Thoracic aorta (tissue), 2 donors: ENCODE measurements at places on chromosomes 13 and 19.

- H3K27ac ChIP-seq, result no peak within 1 kb of the TSS
- peak within 1 kb of the TSS; percentile 92 for H3K4me3 ChIP-seq
- peaks cover 3% of the 10 kb centered on the region for H3K4me1 ChIP-seq
- no peaks in the 10 kb centered on the region for H3K27me3 ChIP-seq
- H3K36me3 ChIP-seq, result no peaks in the 10 kb centered on the region
These were observed at the start of gene SPATA13 for GRCh38 chr13:24160458-24161009. TSS of gene SPATA13 (plus strand) at chr13:24160720. CDS start at chr13:24222930, 62,210 bp downstream.

- no peak overlapping the region for H3K27ac ChIP-seq
- no peaks in the 10 kb centered on the region for H3K36me3 ChIP-seq
- H3K27me3 ChIP-seq, result no peaks in the 10 kb centered on the region
These were observed 52.5 kb downstream of the MTUS2 start for GRCh38 chr13:28872427-28873176.

DNA sequence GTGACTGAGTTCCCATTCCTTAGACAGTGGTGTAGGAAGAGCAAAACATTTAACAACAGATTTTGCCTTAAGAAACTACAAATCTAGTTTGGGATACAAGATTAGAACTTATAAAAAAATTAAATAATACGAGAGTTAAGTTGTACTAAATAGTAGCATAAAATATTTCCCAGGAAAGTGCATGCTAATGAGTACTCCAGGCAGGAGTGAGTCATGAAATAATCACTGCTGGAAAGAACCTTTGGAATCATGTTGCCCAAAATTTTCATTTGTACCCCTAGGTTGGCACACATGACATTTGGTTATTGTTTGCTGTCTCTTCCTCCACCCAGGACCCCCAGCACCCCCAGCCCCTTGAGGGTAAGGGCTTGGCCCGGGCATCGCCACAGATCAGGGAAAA is 26.3 kb upstream of the KL start:
- DNase-seq, result no peak
- no peaks in the 10 kb centered on the region for H3K36me3 ChIP-seq
- H3K27ac ChIP-seq, result no peak overlapping the region
- no peaks in the 10 kb centered on the region for H3K27me3 ChIP-seq
- no peak overlapping the region for H3K4me3 ChIP-seq

- H3K4me1 ChIP-seq, result no peaks in the 10 kb centered on the region
- no peak overlapping the region for H3K27ac ChIP-seq
- no peaks in the 10 kb centered on the region for H3K36me3 ChIP-seq
These were observed 21.7 kb upstream of the ZNF429 start for GRCh38 chr19:21483589-21484170.

GRCh38 chr19:6297202-6297601 is 17.4 kb upstream of the MLLT1 start:
- no peaks in the 10 kb centered on the region for H3K36me3 ChIP-seq
- no peak overlapping the region for H3K4me3 ChIP-seq
- H3K27me3 ChIP-seq, result no peaks in the 10 kb centered on the region
- no peak for DNase-seq
- H3K4me1 ChIP-seq, result no peaks in the 10 kb centered on the region

GRCh38 chr13:79281339-79281747 is 124.7 kb downstream of the RBM26 start:
- H3K27me3 ChIP-seq, result no peaks in the 10 kb centered on the region
- H3K27ac ChIP-seq, result no peak overlapping the region
- no peaks in the 10 kb centered on the region for H3K4me1 ChIP-seq
- H3K4me3 ChIP-seq, result no peak overlapping the region
- no peaks in the 10 kb centered on the region for H3K36me3 ChIP-seq

DNA sequence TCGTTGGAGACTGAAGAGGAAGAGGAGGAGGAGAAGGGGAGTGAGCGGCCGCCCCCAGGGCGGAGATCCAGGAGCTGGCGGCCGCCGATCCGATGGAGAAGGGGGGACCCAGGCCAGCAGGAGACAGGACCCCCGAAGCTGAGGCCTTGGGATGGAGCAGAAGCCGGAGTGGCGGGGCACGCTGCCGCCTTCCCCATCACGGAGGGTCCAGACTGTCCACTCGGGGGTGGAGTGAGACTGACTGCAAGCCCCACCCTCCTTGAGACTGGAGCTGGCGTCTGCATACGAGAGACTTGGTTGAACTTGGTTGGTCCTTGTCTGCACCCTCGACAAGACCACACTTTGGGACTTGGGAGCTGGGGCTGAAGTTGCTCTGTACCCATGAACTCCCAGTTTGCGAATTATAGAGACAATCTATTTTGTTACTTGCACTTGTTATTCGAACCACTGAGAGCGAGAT is 1.8 kb downstream of the GADD45B start:
- H3K4me3 ChIP-seq, result peak overlapping the region; percentile 89
- no peaks in the 10 kb centered on the region for H3K27me3 ChIP-seq
- H3K4me1 ChIP-seq, result peaks cover 31% of the 10 kb centered on the region
- peaks cover 12% of the 10 kb centered on the region for H3K36me3 ChIP-seq

- H3K36me3 ChIP-seq, result peaks cover 21% of the 10 kb centered on the region
- H3K27ac ChIP-seq, result peak overlapping the region; percentile 90
- DNase-seq, result no peak
- H3K4me1 ChIP-seq, result peaks cover 14% of the 10 kb centered on the region
- H3K27me3 ChIP-seq, result no peaks in the 10 kb centered on the region
- H3K4me3 ChIP-seq, result peak overlapping the region; percentile 99
These were observed 1.4 kb upstream of the PRKD2 start for GRCh38 chr19:46718157-46718933.

DNA sequence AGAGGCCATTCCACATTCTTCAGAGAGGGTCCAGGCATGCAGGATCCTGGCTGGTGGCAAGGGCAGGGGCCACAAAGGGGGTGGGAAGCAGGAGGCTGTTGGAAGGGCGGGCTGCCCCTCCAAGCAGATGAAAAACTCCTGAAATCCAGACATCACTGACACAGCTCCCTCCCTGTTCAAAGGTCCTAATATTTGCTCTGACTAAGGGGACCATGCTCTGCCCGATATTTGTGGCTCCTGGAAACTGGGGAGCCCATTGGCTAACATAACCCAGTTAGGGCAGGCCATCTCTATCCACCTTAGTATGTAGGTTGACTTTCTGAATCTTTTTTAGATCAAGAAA is 3.3 kb upstream of the CDX2 start:
- H3K27ac ChIP-seq, result no peak overlapping the region
- DNase-seq, result no peak
- peaks cover 7% of the 10 kb centered on the region for H3K27me3 ChIP-seq
- no peak overlapping the region for H3K4me3 ChIP-seq

DNA sequence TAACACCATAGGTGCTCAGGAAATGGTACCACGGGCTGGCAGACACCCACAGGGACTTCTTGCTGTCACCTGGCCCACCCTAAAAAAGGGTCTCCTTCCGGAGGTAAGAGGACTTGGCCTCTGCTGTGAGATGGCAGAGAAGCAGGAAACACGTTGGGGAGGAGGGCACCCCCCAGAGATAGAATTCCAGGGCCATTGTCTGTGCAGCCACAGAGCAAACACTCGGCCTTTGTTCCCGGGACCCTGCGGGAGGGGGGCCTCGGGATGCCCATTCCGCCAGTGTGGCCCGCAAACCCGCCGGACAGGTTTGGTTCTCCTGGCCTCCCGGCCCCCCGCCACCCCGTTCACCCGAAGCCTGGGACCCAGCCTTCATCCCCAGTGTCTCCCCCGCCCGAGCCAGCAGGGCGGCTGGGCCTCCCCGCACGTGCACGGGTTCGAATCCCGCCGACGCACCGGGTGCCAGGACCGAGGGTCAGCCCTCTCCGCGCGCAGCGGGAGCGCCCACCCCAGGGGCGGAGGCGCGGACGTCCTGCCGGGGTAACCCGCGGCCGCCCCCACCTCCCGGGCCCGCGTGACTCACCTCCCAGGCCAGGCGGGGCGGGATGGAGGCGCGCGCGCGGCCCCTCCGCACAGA is 714 bp downstream of the PLPP2 start:
- peaks cover 28% of the 10 kb centered on the region for H3K27me3 ChIP-seq
- no peaks in the 10 kb centered on the region for H3K4me1 ChIP-seq
- no peak overlapping the region for H3K27ac ChIP-seq
- H3K4me3 ChIP-seq, result peak overlapping the region; percentile 57
- no peak for DNase-seq

DNA sequence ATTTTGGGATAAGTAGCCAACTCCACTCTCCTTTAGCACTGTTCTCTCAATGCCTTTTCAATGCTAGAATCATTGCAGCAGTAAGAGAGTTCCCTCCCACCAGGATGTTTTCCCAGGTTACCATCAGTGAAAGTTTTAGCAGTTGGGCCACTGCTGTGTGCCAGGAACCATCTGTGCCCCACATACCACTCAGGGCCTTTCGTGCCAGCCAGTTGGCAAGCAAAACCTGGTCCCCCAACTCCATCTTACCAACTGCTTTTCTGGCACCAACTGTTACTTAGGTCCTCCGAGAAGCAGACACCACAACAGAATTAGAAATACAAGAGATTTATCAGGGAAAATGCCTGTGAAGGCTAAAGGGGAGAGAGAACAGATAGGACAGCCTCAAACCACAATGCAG is 533.4 kb upstream of the NBEA start:
- peaks cover 5% of the 10 kb centered on the region for H3K4me1 ChIP-seq
- no peak overlapping the region for H3K27ac ChIP-seq
- H3K36me3 ChIP-seq, result no peaks in the 10 kb centered on the region
- no peak for DNase-seq
- no peak overlapping the region for H3K4me3 ChIP-seq

- H3K4me1 ChIP-seq, result no peaks in the 10 kb centered on the region
- no peak overlapping the region for H3K4me3 ChIP-seq
- H3K36me3 ChIP-seq, result no peaks in the 10 kb centered on the region
These were observed 188.7 kb upstream of the SOX21 start for GRCh38 chr13:94901070-94901469.

DNA sequence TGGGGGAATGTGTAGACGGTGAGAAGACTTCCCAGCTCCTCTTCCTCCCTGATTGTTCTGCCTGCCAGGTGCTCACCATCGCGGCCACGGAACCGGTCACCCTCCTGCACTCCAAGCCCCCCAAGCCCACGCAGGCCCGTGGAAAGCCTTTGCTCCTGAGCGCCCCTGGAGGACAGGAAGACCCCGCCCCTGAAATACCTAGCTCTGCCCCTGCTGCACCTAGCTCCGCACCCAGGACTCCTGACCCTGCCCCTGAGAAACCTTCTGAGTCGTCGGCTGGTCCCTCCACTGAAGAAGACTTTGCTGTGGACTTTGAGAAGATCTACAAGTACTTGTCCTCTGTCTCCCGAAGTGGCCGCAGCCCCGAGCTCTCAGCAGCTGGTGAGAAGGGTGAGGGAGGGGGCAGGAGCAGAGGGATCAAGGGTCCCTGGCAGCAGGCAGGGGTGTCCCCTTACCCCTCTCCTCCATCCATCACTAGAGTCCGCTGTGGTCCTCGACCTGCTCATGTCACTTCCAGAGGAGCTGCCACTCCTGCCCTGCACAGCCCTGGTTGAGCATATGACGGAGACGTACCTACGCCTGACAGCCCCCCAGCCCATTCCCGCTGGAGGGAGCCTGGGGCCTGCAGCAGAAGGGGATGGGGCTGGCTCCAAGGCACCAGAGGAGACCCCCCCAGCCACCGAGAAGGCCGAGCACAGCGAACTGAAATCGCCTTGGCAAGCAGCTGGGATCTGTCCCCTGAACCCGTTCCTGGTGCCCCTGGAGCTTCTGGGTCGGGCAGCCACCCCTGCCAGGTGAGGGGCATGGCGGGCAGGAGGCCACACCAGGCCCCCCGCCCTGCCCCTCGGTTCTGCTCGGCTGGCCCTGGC is 2.1 kb downstream of the SNAPC2 start:
- H3K27ac ChIP-seq, result no peak overlapping the region
- DNase-seq, result no peak

GRCh38 chr13:23514076-23514475 is 56.1 kb upstream of the TNFRSF19 start:
- H3K27me3 ChIP-seq, result no peaks in the 10 kb centered on the region
- no peak overlapping the region for H3K4me3 ChIP-seq
- no peaks in the 10 kb centered on the region for H3K36me3 ChIP-seq
